ENCODE measurements at places on chromosomes 11 and 22.

DNA sequence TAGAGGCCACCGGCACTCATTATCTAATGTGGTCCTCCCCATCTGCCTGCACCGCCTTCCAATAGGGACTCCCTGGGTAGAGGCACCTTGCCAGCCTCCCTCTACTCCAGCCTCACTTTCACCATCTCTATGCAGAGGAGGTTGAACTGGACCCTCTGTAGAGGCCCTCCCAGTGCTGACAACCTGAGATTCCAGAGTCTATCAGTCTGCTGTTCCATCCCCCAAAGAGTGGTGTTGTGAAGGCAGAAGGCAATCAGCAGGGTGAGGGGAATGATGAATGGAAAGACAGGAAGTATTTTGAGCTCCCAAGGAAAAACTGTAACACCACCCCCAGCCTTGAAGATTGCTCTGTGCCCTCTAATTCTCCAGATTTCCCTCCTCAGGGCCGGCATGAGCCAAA, 77.9 kb downstream of the THAP12 start:
- no peak for DNase-seq

- no peak for DNase-seq
These were observed 257.4 kb downstream of the BRD1 start for GRCh38 chr22:49570032-49570848.

GRCh38 chr11:79439410-79439885, 1.4 kb downstream of the TENM4 start:
- no peak for DNase-seq

DNA sequence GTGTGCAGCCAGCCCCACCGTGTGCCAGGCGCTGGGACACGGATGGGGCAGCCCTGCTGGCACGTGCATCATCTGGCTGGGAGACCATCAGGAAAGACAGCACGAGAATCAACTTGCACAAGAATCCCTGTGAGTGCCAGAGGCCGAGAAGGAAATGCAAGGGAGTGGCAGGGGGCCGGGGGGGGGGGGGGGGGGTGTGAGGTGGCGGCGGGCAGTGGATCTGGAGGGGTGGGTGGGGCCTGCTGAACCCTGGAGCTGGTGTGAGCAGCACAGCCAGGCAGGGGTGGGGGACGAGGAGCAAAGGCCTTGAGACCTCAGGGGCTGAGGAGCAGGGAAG, 14.0 kb upstream of the FLRT1 start:
- DNase-seq, result no peak

GRCh38 chr11:95589893-95590612, 199.5 kb downstream of the FAM76B start:
- DNase-seq, result no peak

DNA sequence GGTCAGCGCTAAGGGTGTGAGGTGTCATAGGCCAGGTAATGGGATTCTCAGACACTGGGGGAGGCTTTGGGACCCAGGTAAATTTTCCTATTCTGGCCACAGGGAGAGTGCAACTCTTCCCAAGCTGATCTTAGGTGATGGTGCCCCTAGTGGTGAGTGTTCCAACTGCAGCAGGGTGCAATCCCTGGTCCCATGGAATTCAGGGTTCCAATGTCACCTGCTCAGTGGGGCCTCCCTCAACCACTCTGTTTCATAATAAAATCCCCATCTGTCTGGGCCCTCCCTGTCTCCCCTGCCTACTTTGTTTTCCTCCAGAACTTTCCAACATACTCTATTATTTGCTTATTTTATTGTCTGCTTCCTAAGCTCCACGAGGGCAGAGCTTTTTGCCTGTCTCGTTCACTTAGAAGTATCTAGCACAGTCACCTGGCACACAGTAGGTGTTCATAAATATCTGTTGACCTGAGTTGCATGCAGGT, 2.9 kb upstream of the SGSM1 start:
- DNase-seq, result peak; percentile 60

DNA sequence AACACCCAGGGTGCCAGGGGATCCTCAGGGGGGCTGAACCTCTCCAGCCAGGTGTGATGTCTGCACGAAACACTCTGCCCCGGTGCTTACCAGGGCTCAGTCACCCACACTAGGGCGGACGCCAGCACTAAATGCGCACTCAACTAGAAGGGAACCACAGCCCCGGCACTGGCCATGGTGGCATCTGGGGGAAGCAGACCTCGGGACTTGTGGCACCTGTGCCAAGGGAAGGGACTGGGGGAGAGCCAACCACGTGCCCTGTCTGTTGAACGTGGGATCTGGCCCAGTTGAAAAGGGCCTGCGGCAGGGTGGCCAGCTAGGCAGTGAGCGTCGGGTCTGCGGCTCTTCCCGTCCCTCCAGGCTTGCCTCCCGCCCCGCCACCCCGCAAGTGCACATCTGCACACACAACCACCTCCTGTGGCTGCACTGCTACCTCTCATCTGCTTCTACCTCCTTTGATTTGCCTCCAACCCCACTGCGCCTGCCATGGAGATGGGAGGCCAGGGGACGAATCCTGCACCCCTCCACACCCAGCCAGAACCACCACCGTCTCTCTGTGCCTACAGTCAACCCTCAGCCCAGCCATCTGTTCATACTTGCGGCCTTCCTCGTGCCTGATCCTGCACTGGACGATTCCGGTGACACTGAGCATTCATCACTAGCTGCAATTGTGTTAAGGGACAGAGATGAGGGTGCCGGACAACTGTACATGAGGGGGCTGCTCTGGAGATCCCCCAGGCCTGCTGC, 15.0 kb upstream of the MOB2 start:
- DNase-seq, result no peak

DNA sequence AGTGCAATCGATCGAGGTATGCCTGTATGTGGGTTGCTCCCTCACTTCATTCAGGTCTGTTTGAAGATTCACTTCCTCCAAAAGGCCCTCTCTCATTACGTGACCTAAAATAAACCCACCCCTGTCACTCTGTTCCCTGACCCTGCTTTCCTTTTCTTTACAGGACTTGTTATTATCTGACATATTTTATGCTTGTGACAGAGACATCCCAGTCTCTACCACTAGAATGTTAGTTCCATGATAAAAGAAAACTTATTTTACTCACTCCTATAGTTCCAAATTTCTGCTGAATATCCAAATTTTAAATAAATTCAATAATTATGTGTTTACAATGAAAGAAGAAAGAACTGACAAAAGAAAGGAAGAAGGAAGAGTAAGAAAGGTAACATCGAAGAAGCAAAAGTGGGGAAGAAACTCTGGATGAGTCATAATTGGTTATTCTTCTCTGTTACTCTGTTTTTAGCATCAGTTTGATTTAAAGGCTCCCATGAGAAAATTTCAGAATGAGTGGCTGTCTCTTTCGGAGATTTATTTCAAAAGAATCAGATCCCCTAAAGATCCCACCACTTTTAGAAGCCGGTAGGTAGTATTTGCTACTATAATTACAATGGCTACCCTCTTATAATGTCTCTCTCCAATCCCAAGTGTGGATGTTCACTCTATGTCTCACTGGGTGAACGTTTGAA, 33.5 kb downstream of the ENTHD1 start:
- DNase-seq, result no peak

DNA sequence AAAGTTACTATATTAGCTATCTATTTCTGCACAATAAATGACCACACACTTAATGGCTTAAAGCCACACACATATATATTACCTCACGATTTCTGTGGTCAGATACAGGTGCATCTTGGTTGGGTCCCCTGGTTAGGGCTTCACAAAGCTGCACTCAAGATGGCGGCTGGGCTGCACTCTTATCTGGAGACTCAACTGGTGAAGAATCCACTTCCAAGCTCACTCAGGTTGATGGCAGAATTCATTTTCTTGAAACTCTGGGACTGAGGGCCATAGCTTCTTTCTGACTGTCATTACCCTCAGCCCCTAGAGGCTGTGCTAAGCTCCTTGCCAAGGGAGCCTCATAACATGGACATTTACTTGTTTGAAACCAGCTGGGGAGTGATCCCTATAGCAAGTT, 5.1 kb upstream of the MS4A10 start:
- no peak for DNase-seq

DNA sequence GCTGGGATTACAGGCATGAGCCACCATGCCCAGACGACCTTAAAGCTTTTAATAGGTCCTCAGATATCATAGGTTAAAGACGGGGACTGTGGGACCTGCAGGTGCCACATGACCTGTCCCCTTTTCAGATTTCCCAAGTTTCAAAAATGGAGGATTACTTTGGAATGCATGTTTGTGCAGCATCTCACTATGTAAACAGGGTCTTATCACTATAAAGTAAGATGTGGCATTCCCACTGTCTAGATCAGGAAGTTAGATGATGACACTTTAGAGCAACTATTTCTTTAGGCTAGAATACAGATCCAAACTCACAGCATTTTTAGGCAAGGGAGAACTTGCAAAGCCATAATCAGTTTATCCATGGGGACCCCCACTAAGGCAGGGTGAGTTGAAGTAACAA, 92.8 kb downstream of the USP35 start:
- no peak for DNase-seq

DNA sequence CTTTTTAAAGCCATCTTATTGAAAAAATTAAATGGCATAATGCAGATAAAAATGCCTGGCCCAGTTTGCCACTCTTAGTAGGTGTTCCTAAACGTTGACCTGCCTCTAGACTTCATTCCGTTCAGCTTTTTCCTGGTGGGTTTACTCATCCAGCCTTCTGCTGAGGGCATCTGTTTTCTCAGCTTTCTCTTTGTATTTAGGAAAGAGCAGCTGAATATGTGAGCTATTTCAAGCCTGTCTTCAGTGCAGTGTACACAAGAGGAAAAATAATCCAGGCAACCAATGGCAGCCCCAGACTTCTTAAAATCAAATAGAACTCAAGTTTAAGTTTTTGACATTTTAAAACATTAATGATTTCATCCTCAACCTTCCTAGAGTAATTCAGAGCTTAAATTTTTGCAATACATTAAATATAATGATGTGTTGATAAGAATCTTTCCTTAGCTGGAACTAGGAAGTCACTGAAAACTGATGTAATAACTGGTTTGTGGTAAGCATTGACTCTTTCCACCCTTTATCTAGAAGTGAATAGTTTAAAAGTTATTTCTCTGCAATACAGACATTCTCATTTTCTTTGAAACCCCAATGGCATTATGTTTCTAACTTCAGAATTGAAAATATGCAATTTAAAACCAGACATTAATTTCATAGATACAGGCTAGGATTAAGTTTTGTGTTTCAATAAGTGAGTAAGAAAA, 165.4 kb downstream of the AASDHPPT start:
- DNase-seq, result no peak

DNA sequence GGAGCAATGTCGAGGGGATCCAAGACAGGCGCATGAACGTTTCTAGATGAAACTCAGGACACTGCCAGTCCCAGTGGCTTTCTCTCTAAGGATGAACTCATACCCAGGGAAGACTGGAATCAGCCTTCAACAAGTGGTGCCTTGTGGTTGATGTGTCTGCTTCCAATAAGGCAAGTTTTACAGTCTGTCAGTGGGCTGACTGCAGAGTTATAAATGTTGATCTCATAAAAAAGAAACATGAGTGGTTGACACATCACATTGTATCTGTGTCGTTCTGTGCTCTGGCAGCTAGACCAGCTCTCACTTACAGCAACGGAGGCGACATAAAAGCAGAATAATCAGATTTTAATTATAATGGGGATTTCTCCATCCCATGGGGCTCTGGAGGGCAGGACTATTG, 96.7 kb downstream of the SNX19 start:
- DNase-seq, result no peak

- DNase-seq, result no peak
These were observed 682.6 kb downstream of the KCNA4 start for GRCh38 chr11:29333993-29334775.

- no peak for DNase-seq
These were observed 54.1 kb downstream of the CELSR1 start for GRCh38 chr22:46483353-46483752.

- peak; percentile 24 for DNase-seq
These were observed 525 bp downstream of the DGCR2 start for GRCh38 chr22:19121631-19122142.

DNA sequence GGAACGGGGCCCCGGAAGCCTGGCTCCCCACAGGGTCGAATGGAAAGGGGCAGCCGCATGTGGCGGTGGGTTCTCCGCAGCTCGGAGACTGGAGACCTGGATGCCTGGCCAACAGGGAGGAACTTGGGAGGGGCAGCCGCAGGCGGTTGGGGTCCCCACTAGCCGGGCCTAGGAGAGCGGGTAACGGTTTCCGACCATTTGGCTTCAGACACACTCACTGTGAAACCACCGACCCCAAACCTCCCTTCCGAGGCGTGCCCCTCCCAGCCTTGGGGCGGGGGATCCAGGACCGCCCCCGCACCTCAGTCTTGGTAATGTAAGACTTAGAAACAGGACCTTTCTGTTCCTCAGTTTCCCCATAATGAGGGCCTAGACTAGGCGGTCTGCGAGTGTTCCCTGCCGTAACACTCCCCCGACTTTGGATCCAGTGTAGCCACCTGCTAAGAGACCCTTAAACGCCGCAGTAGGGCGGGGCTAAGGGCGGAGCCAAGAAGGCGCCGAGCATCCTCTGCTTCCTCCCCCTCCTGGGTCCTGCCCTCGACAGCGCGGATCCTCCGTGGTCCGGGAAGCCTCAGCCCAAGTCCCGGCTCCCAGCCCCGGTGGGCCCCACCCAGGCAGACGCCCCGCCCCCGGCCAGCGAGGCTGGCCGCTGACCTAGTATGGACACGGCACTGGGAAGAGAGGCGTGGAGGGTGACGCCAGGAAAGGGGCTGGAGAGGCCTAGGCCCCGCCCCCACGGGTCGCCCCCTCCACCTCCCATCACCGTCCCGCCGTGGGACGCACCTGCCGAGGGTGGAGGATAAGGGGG, 1.8 kb upstream of the RASGRP2 start:
- peak; percentile 86 for DNase-seq

- no peak for DNase-seq
These were observed 34.1 kb downstream of the SNX19 start for GRCh38 chr11:130882138-130882551.

DNA sequence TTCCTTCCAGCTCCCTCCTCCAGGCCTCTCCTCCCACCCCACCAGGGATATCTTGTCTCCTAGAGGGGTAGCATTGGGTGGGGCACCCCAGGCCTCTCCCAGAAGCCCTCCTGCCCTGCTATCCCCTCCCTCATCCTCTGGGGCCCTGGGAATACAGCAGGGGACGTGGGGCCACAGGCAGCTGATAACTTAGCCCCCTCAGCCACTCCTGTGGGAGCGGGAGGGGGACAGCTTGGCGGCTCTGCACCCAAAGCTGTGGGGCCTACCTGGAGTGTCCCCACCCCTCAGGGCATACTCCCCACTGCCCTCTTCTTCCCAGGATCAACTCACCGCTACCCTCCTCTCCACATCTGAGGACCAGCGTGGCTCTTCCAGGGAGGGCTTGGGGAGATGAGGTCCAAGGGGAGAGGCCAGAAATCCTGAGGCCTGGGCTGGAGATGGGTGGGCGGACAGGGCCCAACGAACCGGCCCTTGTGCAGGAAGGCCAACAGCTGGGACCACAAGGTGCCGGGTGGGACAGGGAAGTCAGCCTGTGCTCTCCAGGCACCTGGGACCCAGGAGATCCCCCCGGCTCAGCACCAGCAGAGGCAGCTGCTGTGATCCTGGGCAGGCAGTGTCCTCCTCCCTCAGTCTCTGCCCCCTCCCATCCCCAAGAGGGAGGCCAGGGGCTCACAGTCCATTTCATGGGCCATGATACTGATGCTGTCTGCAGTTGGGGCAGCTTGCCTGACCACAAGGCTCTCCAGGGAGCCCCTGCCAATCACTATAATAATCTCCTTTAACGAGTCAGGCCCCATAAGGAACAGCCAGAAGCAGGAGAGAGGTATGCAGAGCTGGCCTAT, 23.2 kb downstream of the NEAT1 start:
- peak; percentile 29 for DNase-seq

GRCh38 chr22:38126928-38127668, 16.6 kb upstream of the BAIAP2L2 start:
- DNase-seq, result no peak

GRCh38 chr22:35399114-35399677, 744 bp upstream of the MCM5 start:
- no peak for DNase-seq

- peak; percentile 43 for DNase-seq
These were observed 467 bp downstream of the ESS2 start for GRCh38 chr22:19143967-19144400.

Measured in CD4-positive, alpha-beta T cell treated with Interleukin-10 for 1 hour (primary cell).